ENCODE measurements at places on chromosomes 2 and 18.

GRCh38 chr2:10304458-10305253, 2.0 kb downstream of the HPCAL1 start:
- no peak for DNase-seq

GRCh38 chr2:207122651-207123334, 43.0 kb downstream of the KLF7 start:
- no peak for DNase-seq

DNA sequence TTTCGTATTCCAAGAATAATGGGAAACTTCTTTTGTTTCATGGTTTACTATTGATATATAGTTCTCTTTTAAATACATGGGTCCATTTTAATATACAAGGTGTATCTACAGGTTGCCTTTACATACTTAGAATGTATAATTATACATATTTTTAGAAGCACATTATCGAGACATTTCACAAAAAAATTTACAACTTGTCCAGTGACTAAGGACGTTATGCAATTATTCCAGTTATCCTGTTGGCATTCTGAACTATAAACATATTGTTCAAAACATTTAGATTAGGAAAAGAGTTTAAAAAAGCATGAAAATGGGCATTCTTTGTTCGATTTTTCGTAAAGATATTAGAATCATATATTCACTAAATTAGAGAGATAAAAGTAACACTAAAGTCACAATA, 344.6 kb upstream of the TMEFF2 start:
- DNase-seq = no peak

GRCh38 chr18:76765649-76766048, 56.7 kb upstream of the ZNF236 start:
- no peak for DNase-seq

DNA sequence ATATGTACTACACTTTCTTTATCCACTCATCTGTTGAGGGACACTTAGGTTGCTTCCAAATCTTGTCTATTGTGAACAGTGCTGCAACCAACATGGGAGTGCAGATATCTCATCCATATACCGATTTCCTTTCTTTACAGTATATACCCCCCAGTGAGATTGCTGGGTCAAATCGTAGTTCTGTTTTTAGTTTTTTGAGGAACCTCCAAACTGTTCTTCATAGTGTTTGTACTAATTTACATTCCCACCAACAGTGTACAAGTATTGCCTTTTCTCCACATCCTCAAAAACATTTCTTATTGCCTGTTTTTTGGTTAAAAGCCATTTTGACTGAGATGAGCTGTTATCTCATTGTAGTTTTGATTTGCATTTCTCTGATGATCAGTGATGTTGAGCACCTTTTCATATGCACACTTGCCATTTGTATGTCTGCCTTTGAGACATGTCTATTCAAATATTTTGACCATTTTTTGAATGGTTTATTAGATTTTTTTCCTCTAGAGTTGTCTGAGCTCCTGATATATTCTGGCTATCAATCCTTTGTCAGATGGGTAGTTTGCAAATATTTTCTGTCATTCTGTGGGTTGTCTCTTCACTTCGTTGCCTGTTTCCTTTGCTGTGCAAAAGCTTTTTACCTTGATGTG, 12.2 kb downstream of the PLEK start:
- no peak for DNase-seq

GRCh38 chr2:174740721-174741120, 23.6 kb downstream of the CHRNA1 start:
- DNase-seq = no peak

DNA sequence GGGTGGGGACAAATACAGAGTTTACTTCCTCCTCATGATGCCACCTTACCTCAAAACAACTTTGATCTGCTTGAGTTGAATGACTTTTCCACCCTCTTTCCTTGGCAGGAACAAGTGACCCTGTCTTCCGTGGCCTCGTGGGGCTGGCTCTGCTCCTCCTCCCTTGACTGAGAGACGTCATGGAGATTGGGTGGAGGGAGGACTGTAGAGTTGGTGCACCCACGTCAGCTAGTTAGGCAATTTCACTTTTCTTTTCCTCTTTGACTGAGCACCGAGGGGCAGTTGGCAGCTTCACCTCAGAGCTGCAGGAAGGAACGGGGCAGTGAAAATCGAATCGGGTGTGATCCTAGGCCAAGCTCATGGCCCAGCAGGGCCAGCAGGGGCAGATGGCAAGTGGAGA, at the start of gene SP140:
Gene SP140, plus strand, starts transcription at position 251 of the 400 bp plus-strand sequence. Its CDS starts 109 bp downstream, at position 360.
- peak; percentile 78 for DNase-seq

All from activated CD4-positive, alpha-beta T cell treated with anti-CD3 and anti-CD28 coated beads for 1 hour (primary cell).